ENCODE measurements at places on chromosomes 16 and 17.

DNA sequence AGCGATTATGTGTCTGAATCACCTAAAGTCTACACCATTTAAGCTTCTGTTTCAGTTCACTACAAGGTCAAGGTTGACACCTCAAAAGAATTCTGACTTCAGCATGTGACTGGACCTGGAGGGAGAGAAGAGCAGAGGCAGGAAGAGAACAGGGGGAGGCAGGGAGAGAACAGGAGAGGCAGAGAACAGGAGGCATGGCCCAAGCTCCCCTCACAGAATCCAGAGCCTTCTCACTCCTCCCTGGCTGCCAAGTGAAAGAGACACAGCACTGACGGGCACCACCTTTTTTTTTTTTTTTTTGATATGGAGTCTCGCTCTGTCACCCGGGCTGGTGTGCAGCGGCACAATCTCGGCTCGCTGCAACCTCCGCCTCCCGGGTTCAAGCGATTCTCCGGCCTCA lies 11.4 kb downstream of the GGA2 start:
- no peak for DNase-seq

- peak; percentile 51 for DNase-seq
Observed at GRCh38 chr17:44307387-44308186, 814 bp upstream of the RUNDC3A start.

GRCh38 chr16:78576941-78577340 lies 477.5 kb downstream of the WWOX start:
- no peak for DNase-seq

GRCh38 chr16:4370570-4371356 lies 885 bp upstream of the VASN start:
- peak; percentile 72 for DNase-seq

GRCh38 chr16:30395155-30395991 lies at the start of gene ZNF48:
Gene ZNF48, plus strand, starts transcription at chr16:30395420. Its CDS starts 375 bp downstream, at chr16:30395795.
- DNase-seq = peak; percentile 98

DNA sequence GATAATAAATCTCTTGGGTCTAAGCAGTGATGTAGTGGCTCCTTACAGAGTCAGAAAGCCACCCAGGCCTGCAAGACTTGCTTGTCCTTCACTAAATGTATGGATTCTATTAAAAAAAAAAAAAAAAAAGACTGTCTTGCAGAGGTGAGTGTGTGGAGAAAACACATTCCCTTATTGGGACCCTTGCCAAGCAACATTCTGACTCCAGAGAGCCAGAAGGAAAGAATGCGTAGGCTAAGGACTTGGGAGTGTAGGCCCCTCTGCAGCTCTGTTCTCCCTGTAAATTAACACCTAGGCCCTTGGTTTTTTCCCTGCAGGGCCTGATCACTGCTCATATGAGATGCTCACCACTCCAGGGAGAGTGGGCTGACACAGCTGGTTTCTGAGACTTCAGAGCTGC lies 17.8 kb downstream of the SCPEP1 start:
- peak; percentile 49 for DNase-seq

DNA sequence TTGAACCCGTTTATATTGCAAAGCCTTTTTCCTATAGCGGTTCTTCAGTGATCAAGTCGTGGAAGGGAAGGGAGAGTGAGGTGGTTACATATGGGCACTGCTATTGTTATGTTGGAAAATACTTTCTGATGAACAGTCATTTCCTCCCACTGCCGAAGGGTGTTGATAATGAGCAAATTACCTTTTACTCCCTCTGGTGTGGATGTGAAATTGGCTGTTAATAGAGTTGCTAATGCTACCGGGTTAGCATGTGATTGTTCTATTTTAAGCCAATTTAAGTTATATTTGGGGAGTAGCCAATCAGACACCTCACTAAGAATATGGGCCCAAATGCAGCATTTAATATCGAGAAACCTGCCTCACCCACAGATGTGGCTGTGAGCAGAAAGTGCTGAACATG lies 15.6 kb upstream of the PMFBP1 start:
- DNase-seq = no peak

DNA sequence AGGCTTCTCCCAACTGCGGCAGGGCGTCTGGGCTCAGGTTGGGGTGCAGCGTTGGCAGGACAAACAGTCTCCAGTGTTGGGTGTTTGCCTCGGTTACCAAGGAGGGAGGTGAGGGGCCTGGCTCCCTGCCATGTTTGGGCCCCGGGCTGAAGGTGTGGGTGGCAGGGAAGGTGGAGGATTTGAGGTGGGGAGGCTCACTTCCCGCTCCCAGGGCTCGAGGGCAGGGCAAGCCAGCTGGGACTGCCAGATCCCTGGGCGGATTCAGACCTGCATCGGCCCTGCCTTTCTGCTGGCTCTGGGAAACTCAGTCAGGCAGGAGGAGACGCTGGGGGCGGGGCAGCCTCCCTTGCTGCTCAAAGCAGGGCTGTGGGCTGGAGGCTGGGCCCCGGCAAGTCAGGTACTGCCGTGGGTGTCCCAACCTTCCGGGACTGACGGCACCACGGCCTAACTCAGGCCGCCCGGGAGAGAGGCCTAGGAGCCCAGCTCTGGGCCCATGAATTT lies 31.3 kb upstream of the KRT17 start:
- no peak for DNase-seq

- no peak for DNase-seq
Observed at GRCh38 chr16:81327447-81328196, 12.9 kb downstream of the GAN start.

DNA sequence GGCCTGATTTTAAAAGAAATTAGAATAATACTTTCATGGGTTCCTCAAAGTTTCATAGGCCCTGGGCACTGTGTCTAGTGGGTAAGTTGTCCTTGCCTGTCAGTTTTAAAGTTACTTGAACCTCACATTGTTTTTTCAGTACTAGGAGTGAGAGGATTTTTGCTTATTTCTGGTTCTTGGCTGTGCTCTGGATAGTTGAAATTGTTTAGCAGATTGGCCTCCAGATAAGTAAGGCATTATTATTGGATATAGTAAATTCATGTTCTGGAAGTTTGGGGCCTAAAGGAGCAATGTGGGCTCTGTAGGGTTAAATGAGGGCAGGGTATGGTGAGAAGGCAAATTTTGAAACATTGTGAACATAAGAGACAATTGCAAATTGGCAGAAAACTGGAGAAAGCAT lies 78.5 kb downstream of the WNT3 start:
- no peak for DNase-seq

GRCh38 chr17:75832164-75832651 lies 12.0 kb downstream of the UNC13D start:
- peak; percentile 67 for DNase-seq

DNA sequence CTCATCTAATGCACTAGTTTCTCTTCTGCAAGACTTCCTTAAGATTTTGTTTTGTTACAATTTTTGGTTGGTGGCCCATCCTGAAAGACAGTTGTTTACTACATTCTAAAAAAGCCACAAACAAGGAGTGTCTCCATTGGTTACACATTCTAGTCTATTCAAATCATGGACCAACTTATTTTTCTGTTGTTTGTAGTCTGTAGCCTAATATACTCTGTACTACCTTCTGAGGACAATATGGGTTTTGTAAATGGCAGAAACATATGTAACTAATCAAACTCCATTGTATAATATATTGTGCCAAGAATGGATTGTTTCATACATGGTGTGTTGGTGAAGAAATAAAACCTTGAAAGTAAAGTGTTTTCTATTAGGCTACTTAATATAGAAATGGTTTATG lies 79.5 kb upstream of the DHX40 start:
- DNase-seq = no peak

- DNase-seq = no peak
Observed at GRCh38 chr16:84918006-84918909, 93.1 kb downstream of the ZDHHC7 start.

Data from muscle of leg (tissue), 16 donors.